ENCODE measurements at places on chromosomes 1 and 21.

DNA sequence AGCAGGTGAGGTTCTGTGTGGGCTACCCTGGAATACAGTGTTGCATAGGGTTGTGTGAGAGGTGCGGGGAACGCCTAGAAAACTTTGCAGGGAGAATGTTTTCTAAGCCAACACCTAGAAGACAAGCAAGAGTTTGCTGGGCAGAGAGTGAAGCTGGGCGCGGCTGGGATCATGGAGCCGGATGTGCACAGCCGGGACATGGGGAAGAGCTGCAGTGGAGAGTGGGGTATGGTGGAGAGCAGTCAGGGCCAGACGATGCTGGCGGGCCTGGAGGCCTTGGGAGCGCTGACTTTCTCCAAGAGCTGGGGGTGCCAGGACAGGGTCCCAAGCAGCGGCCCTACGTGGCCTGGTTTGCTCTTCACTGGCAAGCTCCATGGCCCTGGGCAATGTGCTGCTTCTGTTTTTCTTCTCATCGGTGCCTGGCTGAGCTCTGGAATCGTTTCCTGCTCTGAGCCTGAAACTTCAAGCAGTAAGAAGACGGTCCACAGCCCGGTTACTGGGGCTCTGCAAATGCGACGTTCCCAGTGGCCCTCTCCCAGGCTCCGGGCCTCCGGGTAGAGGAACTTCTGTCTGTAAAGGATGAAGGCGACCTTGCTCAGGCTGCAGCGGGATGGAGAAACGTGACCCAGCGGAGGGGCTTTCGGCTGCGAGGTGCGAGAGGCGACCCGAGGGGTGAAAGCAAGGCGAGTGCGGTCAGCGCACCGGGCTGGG, 51.9 kb upstream of the CD34 start:
- DNase-seq: no peak

- DNase-seq: no peak
Measured at GRCh38 chr21:23801292-23801691, 1806.0 kb downstream of the MRPL39 start.

GRCh38 chr1:194047206-194047605, 860.8 kb upstream of the B3GALT2 start:
- DNase-seq: no peak

DNA sequence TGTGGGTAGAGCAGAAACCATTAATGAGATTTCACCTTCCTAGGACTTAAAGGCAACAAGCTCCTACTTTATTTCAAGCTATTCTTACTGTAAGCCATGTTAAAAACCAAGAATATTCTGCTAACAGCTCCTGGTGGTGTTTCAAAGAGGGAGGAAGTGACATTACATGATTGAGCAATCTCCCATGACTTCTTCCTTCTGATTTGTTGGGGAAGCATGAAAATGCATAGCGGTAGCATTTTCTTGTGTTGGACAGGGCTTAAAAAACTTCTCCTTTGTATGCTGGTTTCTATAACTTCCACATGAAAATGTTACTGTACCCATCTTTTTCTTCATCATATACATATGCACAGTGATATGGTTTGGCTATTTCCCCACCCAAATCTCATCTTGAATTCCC, 297.0 kb upstream of the SNX7 start:
- no peak for DNase-seq

DNA sequence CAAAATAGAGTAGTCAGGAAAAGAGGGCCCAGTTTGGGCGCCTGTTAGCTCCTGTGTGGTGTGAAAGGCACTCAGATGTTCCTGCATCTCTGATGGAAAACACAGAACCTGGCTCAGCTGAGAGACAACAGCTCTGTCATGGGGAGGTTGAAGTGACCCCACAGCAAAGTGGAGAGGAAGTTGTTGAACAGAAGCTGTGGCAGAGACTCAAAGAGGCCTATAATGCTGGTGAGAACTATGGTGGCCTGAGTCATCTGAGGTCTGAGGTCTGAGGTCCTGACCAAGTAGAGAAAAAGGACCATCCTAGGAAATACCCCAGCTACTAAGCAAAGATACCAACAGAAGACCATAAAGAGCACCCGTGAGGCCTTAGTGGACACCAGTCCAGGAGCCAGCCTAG, 45.6 kb upstream of the JAK1 start:
- no peak for DNase-seq

DNA sequence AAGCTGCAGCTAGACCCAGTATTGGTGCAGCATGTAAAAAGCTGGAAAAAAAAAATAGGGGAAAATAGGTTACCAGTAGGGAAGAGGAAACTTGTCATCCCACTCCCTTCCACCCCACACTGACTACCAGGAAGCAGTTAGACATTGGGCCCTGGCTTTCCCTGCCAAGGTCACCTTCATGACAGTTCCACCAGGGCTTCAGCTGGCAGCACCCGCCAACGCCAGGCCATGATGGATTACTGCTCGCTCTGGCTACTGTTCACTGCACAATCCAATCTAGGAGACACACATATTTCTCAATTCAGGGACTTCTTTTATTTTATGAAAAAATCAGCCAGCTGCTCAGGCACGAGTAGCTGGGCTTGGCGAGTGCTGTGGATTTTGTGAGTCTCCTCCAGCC, 127.7 kb downstream of the DMRTA2 start:
- no peak for DNase-seq

- DNase-seq: no peak
Measured at GRCh38 chr1:205794011-205794730, 18.8 kb downstream of the SLC41A1 start.

DNA sequence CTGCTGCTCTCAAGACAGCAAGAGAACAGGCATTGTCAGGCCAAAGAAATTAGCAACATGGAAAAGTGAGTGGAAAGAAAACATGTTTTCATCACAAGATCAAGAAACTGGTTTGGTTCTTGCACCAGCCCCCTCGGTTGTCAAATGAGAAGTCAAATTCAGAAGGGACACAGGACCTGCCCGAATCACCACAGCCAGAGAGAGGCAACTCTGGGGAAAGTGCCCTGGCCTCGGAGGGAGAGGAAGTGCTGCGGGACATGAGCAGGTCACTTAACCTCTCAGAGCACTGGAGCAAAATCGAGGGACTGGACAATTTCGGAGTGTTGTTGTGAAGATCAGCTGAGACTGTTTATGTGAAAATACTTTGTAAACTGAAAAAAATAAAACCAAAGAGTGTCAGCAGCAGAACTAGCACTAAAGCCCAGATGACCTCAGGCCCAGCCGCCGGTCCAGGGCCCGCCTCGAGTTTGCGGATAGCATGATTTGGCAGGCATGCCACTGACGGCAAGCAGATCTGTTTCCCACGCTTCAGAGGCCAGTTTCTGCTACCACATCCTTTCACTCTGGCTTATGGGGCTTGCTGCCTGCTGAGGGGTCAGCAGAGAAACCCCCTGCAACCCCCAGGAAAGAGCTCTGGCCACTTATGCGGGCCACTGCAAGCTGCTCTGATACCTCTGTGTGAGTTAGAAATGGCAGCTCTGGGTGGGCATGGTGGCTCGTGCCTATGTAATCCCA, 32.1 kb downstream of the CD247 start:
- no peak for DNase-seq

DNA sequence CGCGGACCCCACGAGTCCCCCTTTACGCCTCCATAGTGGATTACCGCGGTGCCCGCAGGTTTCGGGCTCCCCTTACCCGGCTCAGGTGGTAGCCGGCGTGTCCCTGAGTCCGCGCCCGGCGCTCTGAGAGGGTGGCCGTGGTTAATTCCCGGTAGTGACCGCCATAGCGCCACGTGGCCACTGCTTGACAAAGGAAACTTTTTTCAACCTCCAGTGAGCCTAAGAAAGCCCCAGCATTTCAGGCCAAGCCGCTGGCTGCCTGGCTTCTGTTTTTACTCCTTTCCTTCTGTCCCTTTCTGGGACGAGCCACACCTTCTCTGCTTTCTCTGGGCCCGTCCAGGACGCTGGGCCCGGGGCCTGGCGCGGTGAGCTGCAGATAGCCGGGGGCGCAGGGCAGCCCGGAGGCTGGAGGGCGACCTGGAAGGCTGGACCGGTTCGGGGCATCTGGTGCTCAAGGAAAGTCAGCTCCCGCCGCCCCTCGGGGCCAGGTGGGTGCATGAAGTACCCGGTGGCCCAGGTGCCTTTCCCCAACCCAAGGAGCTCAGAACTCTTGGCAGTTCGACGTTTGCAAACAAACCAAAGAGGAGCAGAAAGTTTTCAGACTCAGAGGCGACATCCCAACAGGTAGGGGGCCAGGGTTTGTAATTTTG, 540 bp upstream of the C1orf198 start:
- peak; percentile 14 for DNase-seq

GRCh38 chr1:214384373-214385079, 103.6 kb downstream of the SMYD2 start:
- no peak for DNase-seq

GRCh38 chr1:167325151-167325550, 104.5 kb downstream of the POU2F1 start:
- no peak for DNase-seq

GRCh38 chr1:157774412-157774811, 2.5 kb downstream of the FCRL2 start:
- no peak for DNase-seq

GRCh38 chr21:44420416-44421205, 34.7 kb upstream of the LRRC3 start:
- no peak for DNase-seq

- no peak for DNase-seq
Measured at GRCh38 chr1:236850077-236850979, 55.2 kb downstream of the MTR start.

GRCh38 chr1:162983671-162984425, 85.3 kb upstream of the RGS4 start:
- no peak for DNase-seq

- no peak for DNase-seq
Measured at GRCh38 chr1:230108580-230108979, 41.5 kb downstream of the GALNT2 start.

DNA sequence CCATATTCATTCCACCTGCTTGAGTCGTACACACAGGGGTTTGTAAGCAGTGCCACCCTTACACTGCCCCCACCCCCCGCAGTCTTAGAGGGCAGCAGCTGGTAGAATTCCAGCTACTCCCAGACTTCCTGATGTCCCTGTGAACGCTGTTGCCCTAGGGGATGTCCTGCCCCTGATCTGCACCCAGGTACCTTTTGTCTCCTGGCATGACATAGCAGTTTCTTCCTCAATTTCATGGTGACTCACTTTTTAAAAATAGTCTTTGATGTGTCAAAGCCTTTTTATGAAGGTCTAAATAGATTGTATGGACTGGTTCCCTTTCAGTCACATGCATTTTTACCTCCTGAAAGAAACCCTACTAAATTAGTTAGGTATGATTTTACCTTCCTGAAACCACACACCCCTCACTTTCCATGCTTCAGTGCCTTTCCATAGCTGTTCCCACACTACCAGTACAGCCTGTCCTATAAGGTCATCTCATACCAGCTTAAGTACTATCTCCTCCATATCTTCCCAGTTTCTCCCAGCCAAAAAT, 76.4 kb downstream of the ST3GAL3 start:
- DNase-seq: no peak

- no peak for DNase-seq
Measured at GRCh38 chr1:153087652-153088051, 6.7 kb downstream of the SPRR2E start.

DNA sequence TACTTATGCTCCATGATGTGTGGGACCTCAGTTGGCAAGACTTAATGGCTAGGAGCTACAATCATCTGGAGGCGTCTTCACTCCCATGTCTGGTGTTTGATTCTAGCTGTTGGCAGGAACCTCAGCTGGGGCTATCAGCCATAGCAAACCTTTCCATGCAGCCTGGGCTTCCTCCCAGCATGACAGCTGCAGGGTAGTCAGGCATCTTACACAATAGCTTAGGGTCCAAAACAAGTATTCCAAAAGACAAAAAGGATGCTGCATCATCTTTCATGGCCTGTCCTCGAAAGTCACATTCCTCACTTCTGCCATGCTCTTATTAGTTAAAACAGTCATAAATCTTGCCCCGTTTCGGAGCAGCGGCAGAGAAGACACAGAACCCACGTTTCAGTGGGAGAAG, 90.9 kb downstream of the LRRC8C start:
- DNase-seq: no peak

GRCh38 chr1:213690341-213690917, 297.3 kb upstream of the PROX1 start:
- no peak for DNase-seq

DNA sequence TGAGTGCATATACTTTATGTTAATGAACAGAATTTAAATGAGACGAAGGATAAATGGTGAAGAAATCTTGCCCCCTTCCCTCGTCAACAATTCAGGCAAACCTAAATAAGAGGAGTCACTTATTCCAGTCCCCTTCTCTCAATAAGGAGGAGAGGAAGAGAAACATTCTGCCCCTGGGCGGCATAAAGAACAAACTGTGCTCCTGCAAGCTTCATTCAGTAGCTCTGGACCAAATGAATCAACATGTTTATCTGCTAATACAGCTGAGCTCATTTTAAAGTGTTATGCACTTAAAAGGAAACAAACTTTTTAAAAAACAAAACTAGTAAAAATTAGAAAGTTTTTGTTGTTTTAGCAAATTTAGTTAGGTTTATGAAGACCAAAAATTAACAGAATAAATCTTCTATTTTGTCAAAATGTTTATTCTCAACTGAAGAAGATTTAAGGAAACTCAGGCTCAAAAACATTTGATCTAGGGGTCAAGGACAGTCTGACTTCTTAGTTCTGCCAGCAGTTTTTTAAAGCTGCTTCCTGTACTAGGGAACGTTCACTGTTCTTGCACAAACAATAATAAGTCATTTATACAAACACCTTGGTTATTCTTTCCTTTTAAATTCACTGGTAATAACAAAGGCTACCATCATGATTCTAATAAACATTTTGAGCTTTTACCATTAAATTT, 58.3 kb downstream of the AKT3 start:
- DNase-seq: no peak

GRCh38 chr1:44228218-44228617, 14.9 kb downstream of the DMAP1 start:
- DNase-seq: no peak

GRCh38 chr1:94095112-94095637, 25.8 kb downstream of the ABCA4 start:
- no peak for DNase-seq

DNA sequence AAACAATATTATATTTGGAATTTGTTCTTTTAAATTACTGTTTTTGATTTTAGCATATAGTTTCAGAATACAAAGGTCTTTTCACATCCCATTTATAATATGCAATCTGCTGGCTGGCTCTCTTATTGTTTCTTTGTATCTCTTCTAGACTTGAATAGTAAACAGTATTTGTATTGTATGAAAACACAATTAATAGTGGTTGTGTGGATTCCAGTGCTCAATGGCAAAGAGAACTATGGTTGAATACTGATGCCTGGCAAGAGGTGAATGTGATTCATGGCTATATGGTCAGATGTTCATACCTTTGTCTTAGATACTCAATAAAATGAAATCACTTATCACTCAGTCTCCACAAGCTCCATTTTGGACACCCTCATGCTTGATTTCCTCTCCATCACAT, 37.2 kb downstream of the OR6Y1 start:
- no peak for DNase-seq

GRCh38 chr1:110003747-110004428, 19.3 kb downstream of the AHCYL1 start:
- DNase-seq: no peak

Measured in stimulated activated CD8-positive, alpha-beta memory T cell treated with anti-CD3 and anti-CD28 coated beads, Interleukin-15, amount 100 ng/mL, for 24 hours (primary cell).